ENCODE measurements at places on chromosomes 2 and 18.

GRCh38 chr18:48851599-48851960, 99.2 kb downstream of the SMAD7 start:
- no peak for DNase-seq

- no peak for DNase-seq
These were observed 76.4 kb upstream of the MGAT5 start for GRCh38 chr2:134177351-134177931.

DNA sequence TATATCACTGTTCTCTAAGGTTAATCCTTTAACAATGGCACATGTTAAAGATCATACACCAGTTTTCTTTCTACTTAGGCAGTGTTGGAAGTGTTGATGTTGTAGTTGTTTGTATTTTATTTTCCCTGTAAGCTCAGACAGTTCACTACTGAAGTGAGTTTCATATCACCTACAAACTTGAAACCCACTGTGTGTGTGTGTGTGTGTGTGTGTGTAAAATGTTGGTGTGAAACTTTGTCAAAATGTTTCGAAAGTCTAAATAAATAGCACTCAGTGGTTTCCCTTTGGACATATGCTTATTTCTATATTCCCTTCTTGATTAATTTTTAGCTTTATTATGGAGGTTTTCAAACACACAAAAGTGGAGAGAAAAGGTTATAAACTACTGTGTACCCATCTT, 79.8 kb upstream of the CAVIN2 start:
- DNase-seq = no peak

DNA sequence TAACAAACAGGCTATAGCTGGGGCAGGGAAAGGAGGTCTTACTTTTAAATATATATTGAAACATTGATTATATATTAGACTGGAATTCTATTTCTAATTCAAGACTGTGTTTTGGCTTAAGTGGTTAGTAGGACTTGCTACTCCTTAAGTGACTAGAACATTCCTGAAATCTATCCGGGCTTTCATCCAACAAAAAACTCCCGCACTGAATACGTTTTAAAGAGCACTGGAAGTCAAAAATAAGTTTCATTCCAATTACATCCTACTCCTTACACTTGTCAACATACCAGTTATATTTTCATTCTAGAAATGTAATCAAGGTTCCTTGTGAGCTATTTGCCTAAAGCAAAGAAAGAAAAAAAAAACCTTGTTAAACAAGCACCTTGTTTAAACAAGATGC, 204.6 kb downstream of the SP3 start:
- no peak for DNase-seq
